ENCODE measurements at places on chromosomes 13 and 19.
A peak's percentile ranks its signal among the peaks of the same experiment; 100 is the strongest.

GRCh38 chr19:14519860-14520407 is 1.7 kb upstream of the DNAJB1 start:
- peak; percentile 91 for DNase-seq

GRCh38 chr19:46718157-46718933 is 1.4 kb upstream of the PRKD2 start:
- no peak for DNase-seq

DNA sequence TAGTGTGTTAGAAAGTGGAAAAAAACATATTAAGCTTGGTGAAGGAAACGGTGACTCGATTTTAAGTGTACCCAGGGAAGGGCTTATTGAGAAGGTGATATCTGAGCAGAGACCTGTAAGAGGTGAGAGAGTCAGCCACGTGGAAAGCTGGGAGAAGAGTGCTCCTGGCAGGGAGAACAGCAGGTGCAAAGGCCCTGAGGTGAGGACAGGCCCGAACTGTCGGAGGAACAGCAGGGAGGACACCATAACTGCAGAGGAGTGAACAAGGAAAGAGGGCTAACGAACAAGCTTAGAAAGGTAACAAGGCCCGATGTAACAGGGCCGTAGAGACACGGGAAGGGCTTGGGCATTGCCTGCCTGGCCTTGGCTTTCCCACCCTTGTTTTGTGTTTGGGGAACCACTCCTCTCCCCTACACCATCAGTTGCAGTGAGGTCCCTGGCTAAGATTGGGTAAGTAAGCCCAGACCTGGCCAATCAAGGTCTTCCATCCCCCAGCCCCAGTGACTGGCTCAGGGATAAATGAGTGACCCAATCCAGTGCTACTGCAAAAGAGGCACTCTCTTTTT is 7.3 kb downstream of the ATP4A start:
- no peak for DNase-seq

DNA sequence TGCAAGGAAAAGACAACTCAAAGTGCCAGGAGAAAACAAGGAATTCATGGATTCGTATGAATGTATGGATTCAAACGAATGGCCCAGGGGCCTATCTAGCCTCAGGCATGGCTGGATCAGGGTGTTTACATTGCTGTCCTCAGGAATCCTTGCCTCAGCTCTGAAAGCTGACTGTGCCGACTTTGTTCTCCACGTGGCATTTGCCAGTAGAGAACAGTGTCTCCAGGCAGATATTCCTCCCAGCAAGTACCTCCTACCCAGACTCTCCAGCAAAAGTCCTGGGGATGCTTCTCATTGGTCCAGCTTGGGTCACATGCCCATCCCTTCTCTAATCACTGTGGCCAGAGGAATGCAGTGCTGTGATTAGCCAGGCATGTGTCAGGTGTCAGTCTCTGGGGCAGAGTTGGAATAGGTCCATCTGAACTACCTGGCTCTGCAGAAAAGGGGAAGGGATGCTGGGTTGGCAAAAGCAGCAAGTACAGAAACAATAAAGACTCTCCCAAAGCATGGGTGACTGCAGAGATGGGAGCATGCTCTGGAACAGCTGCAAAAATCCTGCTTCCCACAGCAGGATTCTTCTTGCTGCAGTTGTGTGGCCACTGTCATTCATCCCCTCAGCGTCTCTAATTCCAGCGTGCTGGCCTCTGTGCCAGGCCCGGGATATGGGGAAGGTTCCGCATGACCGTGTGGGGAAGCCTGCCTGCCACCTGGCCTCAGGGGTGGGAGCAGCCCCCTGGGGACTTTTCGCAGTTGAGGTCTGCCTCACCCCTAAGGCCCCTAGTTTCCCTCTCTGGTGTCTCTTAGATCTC is 30.0 kb downstream of the CCNE1 start:
- DNase-seq: peak; percentile 68

- DNase-seq: no peak
Measured at GRCh38 chr13:95955255-95955654, 97.9 kb downstream of the UGGT2 start.

DNA sequence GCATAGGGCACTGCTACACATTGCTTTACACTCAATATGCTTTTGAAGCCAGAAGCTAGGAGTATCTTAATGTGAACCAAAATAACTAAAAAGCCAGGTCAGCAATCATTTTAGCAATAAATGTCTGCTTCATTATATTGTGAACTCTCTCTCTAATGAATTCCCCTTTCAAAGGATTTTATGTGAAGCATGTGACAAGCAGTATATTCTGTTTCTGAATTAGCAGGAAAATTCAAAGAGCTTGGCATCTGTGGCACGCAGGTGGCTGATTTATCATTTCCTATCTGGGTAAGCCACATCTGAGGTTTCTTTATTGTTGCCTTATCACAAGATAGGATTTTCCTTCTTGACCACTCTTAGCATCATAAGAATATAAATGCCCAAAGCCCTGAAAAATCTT is 56.8 kb upstream of the KLF12 start:
- DNase-seq: no peak

DNA sequence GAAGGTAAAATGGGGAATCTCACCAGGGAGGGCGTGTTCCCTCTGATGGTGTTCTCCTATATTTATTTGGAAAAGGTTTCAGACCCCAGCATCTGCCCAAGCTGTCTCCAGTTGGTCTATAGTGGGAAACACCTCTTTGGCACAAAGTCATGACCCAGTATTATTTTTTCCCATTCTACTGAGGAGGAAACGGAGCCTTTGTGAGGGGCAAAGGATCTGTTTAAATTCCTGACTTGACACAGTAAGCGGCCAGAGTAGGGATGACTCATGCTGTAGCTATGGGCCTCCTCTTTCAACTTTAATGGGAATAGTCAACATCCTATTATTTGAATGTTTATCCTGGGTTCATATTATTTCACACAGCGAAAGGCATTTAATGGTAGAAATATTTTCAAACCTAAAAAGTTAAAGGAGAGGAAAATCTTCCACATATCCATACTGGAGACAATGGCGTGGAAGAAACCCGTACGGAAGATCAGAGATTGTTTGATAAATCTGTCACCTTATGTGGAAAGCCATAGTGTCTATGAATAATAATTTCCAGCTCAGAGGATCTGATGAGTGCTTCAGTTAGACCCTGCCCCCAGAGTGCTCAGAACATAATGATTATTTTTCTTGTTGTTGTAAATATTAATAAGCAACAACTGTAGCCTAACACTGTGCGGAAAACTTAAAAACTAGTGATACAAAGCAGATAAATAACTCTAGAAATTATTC is 126.0 kb downstream of the FOXO1 start:
- DNase-seq: peak; percentile 84

GRCh38 chr19:12786141-12786870 is 5.0 kb upstream of the JUNB start:
- DNase-seq: no peak

DNA sequence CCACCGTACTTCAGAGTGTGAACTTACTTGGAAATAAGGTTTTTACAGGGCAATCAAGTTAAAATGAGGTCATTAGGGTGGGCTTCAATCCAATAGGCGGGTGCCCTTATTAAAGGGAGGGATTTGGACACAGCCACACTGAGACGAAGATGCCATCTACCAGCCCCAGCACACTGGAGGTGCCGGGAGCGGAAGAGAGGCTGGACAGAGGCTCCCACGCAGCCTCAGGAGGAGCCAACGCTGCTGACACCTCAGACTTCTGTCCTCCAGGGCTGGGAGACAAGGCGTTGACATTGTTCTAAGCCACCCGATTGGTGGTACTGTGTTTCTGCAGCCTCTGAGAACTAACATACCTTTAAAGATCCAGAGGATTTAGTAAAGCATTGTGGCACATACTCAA is 12.6 kb upstream of the RAB20 start:
- DNase-seq: no peak

DNA sequence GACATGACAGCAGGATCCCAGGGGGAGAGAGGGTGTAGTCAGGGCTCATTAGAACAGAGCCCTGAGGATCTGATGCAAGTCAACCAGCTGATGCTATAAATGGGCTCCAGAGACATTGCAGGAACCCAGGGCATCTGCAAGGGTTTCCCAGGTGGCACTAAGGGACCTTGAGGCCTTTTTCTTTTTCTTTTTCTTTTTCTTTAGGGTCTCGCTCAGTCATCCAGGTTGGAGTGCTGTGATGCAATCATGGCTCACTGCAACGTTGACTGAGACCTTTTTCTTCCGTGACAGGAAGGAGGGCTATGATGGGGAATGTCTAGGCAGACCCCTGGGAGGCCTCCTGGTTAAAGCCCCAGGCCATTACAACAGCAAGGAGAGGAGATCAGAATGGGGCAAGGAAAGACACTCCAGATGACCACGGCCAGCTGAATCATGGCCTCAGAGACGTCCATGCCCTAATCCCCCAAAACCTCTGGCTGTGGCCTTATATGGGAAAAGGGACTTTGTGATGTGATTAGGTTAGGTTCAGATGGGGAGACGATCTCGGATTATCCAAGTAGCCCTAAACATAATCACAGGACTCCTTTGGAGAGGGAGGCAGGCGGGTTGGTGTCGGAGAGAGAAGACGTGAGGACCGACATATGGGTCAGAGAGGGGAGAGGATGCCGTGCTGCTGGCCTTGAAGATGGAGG is 4.5 kb upstream of the FCGRT start:
- DNase-seq: no peak

- DNase-seq: no peak
Measured at GRCh38 chr13:64197232-64197631, 2781.6 kb upstream of the PCDH20 start.

- no peak for DNase-seq
Measured at GRCh38 chr13:49898792-49899191, 37.3 kb downstream of the SPRYD7 start.

- DNase-seq: no peak
Measured at GRCh38 chr19:4939466-4939865, 29.4 kb upstream of the KDM4B start.

GRCh38 chr19:35524181-35524837 is 3.8 kb downstream of the SBSN start:
- DNase-seq: no peak

DNA sequence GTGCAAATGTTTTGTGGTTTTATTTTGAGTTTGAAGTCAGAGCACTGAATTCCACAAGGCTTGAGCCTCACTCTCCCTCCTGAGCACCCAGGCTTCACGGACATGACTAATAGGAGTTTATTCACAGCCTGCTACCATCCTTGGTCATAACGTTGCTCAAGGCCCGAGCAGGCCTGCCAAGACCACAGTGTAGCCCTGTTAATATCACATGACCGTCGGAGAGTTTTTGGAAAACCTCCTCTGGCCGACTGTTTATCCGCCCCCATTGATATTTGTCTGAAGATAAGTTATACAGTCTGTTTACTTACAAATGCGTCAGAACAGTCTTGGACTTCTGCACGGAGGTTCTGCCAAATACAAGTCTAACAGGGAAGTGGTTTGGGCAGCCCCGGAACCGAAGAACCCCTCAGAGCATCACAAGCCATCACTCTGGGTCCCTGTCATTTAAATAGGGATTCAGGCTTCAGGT is 89.9 kb downstream of the COL4A2 start:
- DNase-seq: peak; percentile 94

DNA sequence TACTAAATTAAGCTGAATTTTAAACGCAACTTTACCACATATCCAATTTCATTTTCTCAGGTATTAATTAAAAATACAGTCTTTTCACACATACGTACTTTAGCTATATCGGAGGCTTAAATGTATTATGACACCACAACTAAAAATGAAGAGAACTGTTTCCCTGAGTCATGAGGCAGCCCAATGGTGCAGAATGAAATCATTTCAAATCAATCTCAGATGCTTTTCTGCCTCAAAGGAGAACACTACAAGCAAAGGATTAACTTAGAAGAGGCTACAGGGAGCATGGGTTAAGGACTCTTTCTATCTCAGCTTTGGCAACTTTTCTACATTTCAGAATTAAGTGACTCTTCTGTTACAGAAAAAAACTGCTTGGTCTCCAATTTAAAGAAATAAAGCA is 516.3 kb upstream of the HTR2A start:
- no peak for DNase-seq

GRCh38 chr19:28307963-28308362 is 905.0 kb downstream of the UQCRFS1 start:
- no peak for DNase-seq

DNA sequence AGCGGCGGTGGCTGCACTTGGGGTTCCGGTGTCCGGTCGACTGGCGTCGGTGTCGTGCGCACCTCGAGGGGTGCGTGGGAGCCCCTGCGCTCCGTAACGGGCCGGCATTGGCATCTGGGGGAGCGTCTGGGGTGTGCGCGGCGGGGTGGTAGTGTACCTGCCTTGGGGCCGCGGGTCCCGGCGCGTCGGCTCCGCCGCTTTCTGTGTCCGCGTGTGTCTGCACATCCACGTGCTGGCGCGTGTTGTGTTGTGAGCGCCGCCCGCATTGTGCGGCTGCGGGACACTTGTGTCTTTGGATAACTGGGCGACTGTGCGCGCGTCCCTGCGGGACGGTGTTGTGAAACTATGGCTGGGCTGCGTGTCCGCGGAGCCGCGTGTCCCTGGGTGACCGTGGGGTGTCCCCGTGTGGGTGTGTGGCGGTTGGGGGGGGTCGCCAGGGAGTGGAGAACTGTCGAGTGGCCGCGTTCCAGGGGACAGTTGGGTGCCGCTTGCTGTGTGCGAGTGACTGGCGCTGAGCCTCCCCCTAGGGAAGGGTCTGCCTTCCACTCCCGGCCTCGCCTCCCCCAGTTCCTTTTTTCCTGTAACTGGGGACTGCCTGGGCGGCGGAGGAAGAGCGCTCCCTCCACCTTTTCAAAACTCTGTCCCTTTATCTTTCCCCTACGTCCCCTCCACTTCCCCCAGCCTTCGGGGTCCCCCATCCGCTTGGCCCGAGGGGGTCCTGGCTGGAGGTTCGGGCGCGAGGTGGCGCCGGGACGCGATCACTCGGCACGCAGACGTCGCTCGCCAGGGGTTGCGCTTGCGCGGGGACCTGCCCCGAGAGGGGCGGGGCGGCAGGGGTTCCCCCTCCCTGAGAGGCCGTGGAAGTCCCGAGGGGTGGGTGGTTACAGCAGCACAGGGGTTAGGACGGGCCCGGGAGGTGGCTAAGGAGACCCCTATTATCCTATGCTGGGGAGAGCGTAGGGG is 5.7 kb upstream of the NFIC start:
- peak; percentile 64 for DNase-seq

DNA sequence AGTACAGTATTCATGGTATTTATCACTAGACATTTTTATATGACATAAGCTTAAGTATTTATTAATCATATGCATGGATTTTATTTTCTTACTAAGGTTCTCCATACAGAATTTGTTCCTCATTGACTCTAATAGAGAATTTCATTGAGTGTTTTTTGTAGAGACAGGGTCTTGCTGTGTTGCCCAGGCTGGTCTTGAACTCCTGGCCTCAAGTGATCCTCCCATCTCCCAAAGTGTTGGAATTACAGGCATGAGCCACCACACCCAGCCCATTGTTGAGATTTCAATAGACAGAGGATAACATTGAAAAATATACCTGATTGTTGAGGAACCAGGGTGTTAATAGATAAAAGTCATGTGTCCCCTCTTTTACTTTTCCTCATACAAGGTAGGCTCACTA is 26.1 kb downstream of the IPO5 start:
- no peak for DNase-seq

DNA sequence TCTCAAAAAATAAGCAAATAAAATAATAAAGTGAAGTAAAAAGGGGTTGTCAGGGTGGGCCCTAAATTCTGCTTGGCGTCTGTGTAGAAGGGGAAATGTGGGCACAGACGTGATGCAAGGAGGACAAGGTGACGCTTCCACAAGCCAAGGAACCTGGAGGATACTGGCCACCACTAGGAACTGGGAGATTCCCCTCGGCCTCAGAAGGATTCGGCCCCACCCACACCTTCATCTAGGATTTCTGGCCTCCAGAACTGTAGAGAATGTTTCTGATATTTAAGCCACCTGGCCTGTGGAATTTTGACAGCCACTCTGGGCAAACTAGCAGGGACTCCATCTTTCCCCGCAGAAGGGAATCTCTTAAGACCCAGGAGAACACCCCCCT is 1.1 kb downstream of the PLEKHJ1 start:
- no peak for DNase-seq
